ENCODE measurements at places on chromosomes 13 and 19.
A peak's percentile ranks its signal among the peaks of the same experiment; 100 is the strongest.

DNA sequence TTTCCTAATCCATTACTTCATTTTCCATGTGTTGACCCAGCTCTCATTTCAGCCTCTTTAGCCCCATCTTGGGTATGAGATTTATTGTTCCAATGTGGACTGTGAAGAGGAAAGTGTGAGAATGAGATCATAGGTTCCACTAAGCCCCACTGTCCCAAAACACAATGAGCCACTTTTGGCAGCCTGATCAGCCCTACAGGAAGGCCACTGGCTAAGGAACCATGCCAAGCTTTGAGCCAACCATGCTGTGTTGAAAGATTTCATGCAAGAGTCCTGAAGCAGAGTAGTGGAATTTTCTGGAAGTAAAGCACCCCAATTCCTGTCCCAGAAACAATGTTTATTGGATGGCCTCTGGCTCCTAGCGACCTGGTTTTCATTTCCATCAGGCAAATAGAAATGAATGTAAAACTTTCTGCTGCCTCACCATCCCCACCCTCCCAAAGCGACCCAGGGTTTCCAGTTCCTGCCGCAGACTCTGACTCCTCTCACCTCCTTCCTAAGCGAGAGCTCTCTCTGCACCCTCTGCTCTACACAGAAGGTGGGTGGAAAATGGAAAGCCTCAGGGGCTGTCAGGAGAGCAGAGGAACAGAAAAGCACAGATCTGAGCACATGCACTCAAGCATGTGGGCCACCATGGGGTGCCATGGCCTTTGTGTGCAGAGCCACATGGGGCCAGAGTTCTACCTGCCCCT lies 73.1 kb downstream of the KCTD12 start:
- DNase-seq: no peak

GRCh38 chr19:3725640-3726310 lies 17.6 kb downstream of the TJP3 start:
- no peak for DNase-seq

GRCh38 chr19:48872884-48873475 lies 759 bp downstream of the PPP1R15A start:
- DNase-seq: peak; percentile 61

- no peak for DNase-seq
These were observed 3.7 kb upstream of the TCF3 start for GRCh38 chr19:1655987-1656608.

- no peak for DNase-seq
These were observed 51.8 kb downstream of the F2RL3 start for GRCh38 chr19:16940626-16941025.

- DNase-seq: no peak
These were observed 5.0 kb downstream of the MVB12A start for GRCh38 chr19:17424743-17425365.

DNA sequence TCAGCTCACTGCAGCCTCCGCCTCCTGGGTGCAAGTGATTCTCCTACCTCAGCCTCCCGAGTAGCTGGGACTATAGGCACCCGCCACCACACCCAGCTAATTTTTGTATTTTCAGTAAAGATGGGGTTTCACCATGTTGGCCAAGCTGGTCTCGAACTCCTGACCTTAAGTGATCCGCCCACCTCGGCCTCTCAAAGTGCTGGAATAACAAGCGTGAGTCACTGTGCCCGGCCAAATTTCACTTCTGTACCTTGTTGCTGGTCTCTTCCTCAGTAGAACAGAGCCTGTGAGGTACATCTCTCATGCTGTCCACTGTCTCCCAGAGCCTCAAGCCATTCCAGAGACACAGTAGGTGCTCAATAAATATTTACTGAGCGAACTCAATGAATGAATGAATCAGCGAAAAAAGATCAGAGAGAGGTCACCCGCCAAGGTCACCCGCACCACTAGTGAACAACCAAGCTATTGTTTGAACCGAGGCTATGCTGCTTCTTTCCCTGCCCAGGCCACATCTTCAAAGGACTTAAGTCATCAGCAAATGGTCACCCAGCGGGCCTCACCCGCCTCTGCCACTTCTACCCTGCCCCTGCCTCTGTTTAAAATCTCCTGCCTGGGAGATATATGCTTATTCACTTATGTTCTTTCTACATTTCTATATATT lies 9.3 kb downstream of the TMEM143 start:
- DNase-seq: no peak
